HFFc6 (cell line): ENCODE measurements at places on chromosomes 6 and 20. TPM values are rescaled to one million over a fixed set of nuclear protein-coding genes. Genes with fewer than 3 reads are reported as not detected.
A peak's percentile ranks its signal among the peaks of the same experiment; 100 is the strongest.

DNA sequence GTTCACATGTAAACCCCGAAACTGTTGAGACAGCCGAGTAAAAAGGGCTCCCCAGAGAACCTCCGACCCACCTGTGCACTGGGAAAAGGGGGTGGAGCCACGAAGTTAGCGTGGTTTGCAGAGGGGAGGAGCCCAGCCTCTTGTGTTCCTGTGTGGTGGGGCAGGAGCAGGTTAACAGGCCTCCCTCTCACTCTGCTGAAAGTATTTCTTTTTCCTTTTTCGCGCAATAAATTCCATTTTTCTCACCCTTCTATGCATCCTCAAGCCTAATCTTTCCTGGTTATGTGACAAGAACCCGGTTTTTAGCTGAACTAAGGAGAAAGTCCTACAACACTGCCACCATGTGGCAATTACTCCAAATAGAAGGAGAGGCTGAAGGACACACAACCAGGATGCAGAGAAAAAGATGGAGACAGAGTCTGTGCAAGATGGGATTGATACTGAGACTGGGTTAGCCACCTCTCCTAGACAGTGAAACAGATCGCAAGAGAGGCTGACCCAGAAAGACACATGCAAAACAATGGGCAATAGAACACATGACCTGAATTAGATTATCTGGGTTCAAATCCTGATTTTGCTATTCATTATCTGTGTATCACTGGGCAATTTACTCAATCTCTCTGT is 168.7 kb upstream of the PRSS16 start:
- DNase-seq: peak; percentile 72

DNA sequence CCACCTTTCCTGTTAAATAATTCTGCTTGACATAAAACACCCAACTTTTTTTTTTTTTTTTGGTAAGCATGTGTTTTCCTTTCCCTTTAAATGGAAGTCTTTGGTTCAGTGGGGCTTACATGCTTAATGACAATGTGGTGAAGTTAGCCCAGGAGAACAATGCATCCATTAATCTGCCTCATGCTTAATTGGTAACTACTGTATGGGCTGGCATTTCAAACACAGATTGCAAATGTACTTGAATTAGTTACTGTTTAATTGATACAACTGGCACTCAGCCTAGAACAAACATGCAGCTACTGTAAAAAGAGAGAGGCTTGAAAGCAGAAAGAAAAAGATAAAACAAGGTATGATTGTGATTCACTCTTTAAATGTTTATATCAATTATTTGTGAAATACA is 483.6 kb upstream of the NOX3 start:
- no peak for DNase-seq

DNA sequence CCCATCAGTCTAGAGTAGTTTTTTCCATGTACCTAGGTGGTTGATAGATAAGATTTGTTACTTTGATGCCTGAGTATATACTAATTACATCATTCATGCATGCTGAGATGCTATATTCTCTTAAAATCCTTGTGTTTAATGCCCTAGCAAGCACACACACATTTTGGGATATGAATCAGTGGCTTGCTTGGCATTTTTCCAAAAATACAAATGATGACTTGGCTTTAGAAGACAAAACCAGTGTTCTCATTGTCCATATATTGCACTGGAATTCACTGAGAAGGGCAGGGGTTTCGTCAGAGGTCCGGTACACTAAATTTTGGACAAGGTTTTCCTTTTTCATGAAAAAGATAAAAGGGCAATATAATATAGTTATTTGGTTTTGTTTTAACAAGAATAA is 24.9 kb downstream of the GTPBP2 start:
- peak; percentile 80 for DNase-seq

GRCh38 chr6:36370638-36371037 is 16.8 kb downstream of the ETV7 start:
- DNase-seq: no peak

DNA sequence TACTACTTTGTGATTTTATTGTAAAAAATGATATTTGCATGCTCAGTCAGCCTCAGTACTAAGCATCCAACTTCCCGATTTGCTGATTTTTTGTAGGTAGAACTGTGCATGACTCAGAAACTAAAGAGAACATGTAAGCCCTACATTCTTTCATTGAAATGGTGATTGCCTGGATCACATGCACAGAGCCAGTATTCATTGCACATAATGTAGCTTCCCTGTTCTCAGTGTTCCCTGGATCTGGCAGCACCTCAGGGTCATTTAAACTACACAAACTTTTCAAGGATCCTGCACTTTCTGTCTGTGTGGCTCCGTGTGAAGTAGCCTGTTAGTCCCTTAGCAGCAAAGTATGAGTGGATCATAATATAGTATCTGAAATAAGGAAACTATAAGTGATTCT is 422.9 kb upstream of the AGPAT4 start:
- no peak for DNase-seq

- no peak for DNase-seq
These were observed 5.9 kb downstream of the RNF146 start for GRCh38 chr6:127272576-127272975.

GRCh38 chr6:13873288-13874190 is 51.2 kb upstream of the RNF182 start:
- peak; percentile 11 for DNase-seq

KCNQ2 gene
- total RNA-seq: not detected in 2 replicates

NOTCH4 gene
- total RNA-seq: 0.27 to 0.46 TPM (median 0.29 TPM) in 3 replicates

RIPOR2 gene
- total RNA-seq: 10.5 to 20.1 TPM (median 11.5 TPM) in 3 replicates

GRM1 gene
- total RNA-seq: not detected in 3 replicates

EFCAB8 gene
- total RNA-seq: not detected in 3 replicates
